ENCODE measurements at places on chromosomes 2 and 18.

DNA sequence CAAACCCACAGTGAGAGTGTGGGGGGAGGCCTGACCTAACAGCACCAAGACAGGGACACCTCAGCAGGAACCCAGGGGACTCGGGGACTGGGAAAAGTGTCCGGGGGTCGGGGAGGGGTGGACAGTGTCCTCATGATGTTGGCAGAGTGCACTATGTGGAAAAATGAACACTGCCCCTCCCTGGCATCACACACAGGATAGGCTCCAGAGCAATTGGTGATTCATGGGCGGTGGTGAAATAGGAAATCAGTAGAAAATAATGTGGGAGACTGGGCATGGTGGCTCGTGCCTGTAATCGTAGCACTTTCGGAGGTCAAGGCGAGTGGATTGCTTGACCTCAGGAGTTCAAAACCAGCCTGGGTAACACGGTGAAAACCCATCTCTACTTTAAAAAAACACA is 3.6 kb upstream of the ANO7 start:
- DNase-seq, result no peak

- DNase-seq, result no peak
Observed at GRCh38 chr18:23701017-23701416, 11.8 kb downstream of the LAMA3 start.

- DNase-seq, result no peak
Observed at GRCh38 chr2:221844212-221845020, 272.3 kb upstream of the EPHA4 start.

DNA sequence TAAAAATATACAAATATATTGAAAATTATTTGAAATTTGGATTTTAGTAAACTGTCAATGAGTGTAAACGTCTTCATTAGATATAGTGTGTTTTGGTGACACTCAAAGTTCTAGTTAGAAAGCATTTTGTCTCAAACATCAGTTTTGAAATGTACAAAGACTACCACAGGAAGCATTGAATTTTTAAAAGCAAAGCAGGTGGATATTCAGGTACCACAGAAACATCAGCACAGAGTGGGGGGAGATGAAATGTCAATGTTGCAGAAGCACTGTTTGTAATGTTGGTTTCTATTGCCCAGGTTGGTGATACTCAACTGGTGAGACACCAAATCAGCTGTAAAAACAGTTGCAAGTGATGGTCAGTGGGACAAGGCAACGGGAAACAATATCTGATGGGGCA is 136.5 kb upstream of the ITGA4 start:
- DNase-seq, result no peak

GRCh38 chr18:79952996-79953559 is 1.6 kb upstream of the SLC66A2 start:
- no peak for DNase-seq

- no peak for DNase-seq
Observed at GRCh38 chr2:201628545-201628944, 14.8 kb downstream of the TMEM237 start.

DNA sequence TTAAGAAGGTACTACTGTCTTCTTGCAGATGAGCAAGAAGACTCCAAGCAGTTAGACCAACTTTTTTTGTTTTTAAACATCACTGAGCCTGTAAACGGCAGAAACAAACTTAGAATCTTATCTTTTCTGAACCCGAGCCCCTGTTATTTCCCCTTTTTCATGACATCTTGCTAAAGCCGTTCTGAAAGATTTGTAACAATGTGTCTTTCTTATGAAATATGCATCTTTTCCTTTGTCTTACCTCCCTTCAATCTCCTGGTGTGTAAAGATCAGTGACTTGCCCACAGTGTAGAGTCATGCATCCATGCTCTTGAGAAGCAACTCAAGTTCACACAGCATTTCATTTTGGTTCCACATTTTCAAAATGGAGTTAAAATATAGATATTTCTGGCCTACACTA is 288.8 kb upstream of the CELF4 start:
- no peak for DNase-seq

DNA sequence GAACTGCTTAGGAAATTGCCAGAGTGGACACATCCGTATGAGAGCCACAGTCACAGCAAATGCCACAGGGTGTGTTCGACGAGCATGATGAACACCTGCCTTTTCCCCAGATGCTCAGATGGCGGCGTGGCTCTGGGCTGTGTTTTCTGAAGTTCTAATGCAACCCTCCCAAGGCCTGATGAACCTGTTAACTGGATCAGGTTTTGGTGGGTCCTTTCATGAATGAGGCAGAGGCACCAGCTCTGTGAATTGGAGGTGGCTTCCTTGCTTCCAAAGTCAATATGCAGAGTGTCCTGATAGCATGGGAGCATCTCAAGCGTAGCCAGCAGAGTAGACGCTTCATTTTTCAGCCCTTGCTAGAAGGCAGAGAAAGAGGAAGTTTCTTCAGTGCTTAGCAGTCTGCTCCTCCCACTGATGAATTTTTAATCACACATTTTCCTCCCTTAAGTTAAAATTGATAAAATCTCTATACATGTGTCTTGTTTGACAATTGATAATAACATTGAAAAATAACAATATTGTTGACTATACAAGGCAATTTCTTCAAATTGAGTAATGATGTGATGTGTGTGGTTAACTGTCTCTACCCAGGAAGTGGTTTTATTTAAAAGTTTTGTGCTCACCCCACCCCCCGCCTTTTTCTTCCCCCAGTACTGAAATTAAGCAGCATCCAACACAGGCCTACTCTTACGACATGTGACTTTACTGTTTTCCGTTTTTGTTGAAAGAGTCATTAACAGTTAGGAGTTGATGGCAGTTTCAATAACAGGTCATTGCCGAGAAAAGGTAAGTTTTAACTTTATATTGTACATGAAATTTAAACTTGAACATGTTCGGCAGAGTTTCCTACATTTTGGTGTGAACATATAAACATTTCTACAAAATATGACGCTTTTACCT is at the start of gene ARHGAP15:
Gene ARHGAP15, plus strand, starts transcription at position 739 of the 900 bp plus-strand sequence.
- peak; percentile 33 for DNase-seq

- no peak for DNase-seq
Observed at GRCh38 chr2:46887028-46887885, 28.3 kb downstream of the MCFD2 start.

DNA sequence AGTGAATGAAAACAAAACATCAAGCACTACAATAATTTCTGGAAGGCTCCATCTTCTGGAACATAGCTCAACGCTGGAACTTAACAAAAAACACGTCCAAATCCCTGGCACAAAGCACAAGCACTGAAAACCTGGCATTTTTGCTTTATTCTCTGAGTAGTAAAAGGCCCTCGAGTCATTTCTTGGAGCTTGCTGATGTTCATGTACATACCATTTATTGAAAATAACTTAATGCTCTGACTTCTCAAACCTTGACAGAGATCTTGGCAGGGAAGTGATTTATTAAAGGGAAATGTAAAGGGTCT is 76.5 kb upstream of the STK17B start:
- DNase-seq, result no peak

DNA sequence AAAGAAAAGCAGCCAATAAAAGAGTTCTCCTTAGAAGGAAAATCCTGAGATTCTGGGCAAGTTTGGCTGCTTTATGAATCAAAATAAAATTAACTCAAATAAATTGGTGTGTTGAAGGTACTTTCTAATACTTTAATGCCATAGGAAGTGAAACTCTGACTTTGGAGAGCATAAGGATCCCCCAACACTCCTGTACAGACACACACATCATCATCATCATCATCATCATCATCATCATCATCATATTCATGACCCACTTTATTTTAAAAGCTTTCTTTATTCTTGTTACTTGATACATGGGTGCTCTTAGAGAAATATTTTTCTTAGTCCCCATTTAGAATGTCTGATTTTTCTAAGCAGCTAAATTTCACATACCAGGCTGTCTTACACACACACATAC is 283.1 kb upstream of the CYRIA start:
- DNase-seq, result no peak

DNA sequence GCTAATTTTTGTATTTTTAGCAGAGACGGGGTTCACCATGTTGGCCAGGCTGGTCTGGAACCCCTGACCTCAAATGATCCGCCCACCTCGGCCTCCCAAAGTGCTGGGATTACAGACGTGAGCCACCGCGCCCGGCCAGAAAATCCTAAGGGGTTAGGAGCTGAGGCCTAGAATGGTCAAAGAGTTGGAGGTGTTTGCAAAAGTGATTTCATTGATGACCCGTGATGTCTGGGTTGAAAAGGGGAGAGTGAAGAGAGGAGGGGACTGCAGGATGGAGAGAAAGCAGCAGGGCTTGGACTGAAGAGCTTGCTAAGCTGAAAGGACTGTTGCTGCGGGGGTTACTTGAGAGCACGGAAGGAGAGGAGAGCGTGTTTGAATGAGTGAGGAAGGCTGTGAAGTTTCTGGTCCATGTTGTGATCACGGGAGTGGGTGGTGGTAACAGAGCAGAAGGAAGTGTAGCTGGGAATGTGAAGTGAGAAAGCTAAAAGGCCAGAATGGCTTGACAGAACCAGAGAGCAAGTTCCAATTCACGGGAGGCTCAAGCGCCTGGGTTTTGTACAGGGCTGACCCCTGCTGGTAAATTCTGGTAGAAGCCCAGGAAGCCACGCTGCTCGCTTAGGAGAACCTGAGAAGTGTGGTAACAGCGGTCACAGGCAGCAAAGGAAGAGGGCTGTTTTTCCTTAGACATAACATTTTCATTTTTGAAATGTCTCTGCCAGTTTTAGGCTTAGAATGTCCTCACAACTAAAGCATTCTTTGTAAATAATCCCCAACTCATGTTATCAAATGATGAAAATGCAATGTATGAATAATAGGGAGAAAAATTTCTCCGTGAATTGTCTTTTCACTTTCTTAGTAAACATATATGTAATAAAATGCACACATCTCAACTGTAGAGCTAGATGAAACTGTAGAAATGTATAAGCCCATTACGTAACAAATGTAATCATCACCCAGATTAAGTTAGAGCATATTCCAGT is 40.5 kb upstream of the ACTR2 start:
- peak; percentile 26 for DNase-seq

DNA sequence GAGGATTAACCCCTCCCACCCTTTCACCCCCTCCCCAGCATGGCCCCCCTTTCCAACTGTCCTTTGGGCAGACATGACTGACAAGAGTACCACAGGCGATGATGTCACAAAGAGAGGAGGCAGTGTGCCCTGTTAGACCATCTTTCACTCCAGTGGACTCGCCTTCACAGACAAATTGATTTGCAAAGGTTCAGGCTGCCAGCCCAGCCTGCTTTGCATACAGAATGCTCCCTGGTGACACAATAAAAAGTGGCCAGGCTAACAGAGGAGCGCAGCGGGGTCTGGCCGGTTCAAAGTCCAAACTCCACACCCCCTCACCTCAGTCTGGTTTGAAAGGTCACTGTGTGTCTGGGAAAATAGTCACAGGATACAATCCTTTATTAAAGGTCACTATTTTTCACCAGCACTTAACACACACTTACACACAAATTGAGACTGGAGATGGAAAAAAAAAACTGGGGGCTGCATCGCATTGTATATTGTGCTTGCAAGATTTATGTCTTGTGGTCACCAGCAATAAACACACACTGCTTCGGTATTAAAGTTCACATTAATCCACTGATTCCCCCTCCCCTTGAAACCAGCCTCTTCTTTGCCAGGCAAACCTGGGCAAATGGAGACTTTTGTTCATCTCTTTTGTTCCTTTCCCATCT is 236.9 kb downstream of the BCL11A start:
- no peak for DNase-seq

DNA sequence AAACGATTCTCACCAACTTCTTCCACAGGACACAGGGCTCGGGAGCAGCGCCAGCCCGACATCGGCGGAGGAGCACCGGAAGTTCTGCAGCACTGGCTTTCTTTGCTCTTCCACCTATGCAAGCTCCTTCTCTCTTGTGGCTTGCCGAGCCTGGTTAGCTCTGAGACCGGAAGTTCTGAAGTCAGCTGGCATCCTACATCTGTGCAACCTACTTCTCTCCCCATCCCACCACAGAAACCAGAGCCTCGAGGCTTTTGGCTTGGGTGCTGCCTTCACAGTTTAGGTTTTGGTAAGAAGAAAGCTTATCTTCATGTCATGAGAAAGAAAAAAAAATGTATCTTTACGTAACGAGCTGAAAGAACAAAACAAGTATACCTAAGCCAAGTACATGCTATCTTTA is 111.7 kb downstream of the ANKRD44 start:
- DNase-seq, result peak; percentile 59

DNA sequence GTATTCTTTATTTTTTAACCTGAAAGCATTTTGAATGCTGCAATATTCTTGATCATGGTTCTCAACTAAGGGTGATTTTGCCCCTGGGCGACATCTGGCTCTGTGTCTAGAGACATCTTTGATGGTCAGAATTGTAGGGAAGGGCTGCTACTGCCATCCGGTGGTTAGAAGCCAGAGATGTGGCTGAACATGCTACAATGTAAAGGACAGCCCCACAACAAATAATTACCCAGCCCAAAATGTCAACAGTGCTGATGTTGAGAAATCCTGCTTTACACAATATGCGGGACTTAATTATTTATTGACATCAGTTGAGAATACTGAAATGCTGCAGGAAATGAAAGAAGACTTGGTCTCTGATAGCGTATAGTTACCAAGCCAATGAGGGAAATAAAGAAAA is 37.5 kb upstream of the SERPINB2 start:
- DNase-seq, result no peak

- DNase-seq, result no peak
Observed at GRCh38 chr2:29105375-29105774, 9.8 kb upstream of the CLIP4 start.

- no peak for DNase-seq
Observed at GRCh38 chr2:152858594-152859265, 140.3 kb downstream of the ARL6IP6 start.

DNA sequence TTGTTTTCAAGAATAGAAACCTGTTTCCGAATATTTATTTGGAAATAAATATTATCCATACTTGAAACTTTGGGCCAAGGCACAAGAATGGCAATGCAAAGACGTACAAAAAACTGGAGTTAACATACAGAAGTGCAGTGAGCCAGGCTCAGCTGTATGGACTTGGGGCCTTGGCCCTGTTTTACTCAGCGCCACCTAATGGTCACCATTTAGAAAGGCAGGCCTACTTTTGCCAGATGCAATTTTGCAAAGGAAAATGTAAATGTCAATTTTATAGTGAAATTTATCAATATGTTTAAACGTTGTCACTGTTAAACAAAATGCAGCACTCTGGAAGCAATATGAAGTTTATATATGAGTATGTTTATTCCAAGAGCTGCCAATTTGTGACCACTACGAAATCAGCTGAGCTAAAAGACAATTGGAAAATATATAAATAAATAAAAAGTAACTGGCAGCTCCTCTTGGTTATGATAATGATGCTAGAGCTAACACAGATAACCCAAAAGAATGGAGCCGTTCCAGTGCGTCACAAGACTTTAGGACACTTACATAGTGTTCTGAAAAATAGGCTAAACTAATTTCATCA is 155.0 kb downstream of the ARHGAP15 start:
- no peak for DNase-seq

GRCh38 chr2:9819551-9819950 is 23.7 kb upstream of the TAF1B start:
- no peak for DNase-seq

- DNase-seq, result no peak
Observed at GRCh38 chr2:3611589-3611988, 16.7 kb downstream of the COLEC11 start.

DNA sequence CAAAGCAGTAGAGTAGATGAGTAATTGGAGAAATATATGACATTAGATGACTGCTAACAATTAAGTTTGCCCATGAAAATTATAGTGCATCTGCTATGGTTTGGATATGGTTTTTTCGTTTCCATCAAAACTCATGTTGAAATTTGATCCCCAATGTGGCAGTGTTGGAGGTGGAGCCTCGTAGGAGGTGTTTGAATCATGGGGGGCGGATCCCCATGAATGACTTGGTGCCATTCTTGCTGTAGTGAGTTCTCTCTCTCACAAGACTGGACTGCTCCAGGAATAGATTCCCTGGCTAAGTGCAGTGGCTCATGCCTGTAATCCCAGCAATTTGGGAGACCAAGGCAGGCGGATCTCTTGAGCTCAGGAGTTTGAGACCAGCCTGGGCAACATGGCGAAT is 9.7 kb upstream of the CUL3 start:
- no peak for DNase-seq
